ENCODE measurements at places on chromosomes 2 and 18.

DNA sequence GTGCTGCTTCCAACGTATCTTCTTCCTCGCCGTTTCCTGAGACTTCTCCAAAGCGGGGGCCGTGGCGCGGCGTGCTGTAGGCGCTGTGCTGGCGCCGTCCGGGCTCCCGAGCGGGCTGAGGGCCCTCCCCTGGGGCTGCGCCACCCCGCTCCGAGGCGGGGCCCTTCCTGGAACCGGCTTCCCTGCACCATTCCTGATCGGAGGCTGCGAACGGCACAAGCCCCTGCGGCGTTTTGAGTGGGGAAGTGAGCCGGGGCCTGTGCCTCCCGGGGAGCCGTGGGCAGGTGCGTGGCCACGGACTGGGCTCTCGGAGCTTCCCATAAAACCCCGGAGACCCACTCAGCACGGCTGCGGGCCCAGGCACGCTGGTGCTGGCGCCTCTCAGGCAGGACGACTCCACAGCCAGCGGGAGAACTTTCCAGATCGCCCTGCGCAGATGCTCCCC, 74.7 kb downstream of the PSMG2 start:
- no peak for DNase-seq

GRCh38 chr18:59377613-59378337, 18.7 kb upstream of the LMAN1 start:
- no peak for DNase-seq

- DNase-seq = no peak
Measured at GRCh38 chr2:233794128-233794658, 16.1 kb downstream of the MROH2A start.

- peak; percentile 53 for DNase-seq
Measured at GRCh38 chr18:69383186-69383585, 17.5 kb upstream of the DOK6 start.

DNA sequence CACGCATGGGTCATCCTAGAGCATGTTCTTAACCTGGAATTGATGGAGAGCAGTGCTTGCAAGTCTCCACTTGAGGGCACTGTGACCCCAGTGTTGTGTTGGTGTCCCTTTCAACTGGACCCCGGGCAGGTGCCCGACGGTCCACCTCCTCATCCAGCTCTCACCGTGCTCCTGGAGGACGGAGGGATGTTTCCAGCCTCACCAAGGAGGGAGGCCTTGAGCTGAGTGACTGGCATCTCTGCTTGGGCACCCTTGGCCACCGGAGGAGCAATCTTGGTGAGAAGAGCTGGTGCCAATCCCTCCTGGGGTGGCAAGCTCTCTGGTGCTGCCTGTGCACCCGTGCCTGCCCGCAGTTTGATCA, 45.4 kb upstream of the ASB18 start:
- DNase-seq = peak; percentile 18

DNA sequence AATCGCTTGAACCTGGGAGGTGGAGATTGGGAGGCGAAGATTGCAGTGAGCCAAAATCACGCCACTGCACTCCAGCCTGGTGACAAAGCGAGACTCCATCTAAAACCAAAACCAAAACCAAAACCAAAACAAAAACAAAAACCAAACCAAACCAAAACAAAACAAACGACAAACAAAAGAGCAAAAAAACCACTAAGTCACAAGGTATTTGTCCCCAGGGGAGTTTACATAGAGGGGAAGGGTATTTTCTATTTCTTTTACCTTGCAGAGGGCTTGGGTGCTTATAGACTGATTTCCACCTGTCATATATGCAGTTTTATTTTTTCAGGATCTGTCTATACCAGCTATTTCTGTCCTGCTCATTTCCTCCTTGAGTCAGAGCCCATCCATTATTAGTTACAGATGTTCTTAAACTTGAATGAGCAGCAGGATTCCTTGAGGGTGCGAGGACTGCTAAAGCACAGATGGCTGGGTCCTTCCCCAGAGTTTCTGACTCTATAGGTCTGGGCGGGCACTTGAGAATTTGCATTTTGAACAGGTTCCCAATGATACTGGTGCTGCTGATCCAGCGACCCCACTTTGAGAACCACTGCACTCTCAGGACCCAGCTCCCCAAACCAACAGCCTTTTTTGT, 102.2 kb upstream of the UXS1 start:
- peak; percentile 63 for DNase-seq

All from fibroblast of skin of scalp (primary cell).